Activated gamma-delta T cell treated with anti-CD3 and anti-CD28 coated beads, Interleukin-2, amount 50 U/mL, for 16 hours (primary cell): ENCODE measurements at places on chromosomes 7 and 10.

- DNase-seq = no peak
Observed at GRCh38 chr7:32062150-32062549, 8.1 kb downstream of the PDE1C start.

- DNase-seq = no peak
Observed at GRCh38 chr10:100554902-100555301, 19.2 kb downstream of the HIF1AN start.

DNA sequence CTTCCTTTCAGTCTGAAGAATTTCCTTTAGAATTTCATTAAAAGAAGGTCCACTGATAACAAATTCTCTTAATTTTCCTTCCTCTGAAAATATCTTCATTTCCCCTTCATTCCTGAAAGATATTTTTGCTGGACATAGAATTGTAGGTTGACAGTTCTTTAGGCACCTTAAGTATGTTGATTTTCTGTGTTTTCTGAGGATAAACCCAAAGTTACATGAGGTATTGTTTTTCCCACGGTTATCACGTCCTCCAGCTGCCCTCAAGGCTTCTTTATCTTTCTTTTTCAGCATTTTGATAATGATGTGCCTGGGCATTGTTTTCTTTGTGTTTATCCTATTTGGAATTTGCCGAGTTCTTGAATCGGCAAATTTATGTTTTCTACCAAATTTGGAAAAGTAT lies 105.3 kb downstream of the ELFN1 start:
- no peak for DNase-seq

- peak; percentile 69 for DNase-seq
Observed at GRCh38 chr10:124741281-124741921, 2.8 kb downstream of the FAM53B start.

- no peak for DNase-seq
Observed at GRCh38 chr7:124764051-124764846, 1.3 kb downstream of the GPR37 start.

- DNase-seq = no peak
Observed at GRCh38 chr10:17445400-17445998, 8.9 kb downstream of the ST8SIA6 start.

- no peak for DNase-seq
Observed at GRCh38 chr7:70356787-70357328, 758.6 kb downstream of the AUTS2 start.

DNA sequence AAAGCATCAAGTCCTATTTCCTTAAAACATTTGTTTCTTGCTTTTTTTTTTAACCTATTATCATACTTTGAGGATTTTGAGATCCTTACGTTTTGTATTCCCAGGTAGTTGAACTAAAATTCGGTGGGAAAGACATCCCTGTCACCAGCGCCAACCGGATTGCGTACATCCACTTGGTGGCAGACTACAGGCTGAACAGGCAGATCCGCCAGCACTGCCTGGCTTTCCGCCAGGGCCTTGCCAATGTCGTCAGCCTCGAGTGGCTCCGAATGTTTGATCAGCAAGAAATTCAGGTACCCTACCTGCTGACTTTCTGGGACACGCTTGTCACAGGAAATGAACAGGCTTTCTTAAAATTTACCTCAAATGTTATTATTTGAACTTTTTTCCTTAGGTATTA lies 83.0 kb upstream of the DNAJB6 start:
- no peak for DNase-seq

GRCh38 chr10:57830877-57831560 lies 436.7 kb downstream of the IPMK start:
- DNase-seq = no peak

GRCh38 chr7:111292026-111292470 lies 201.1 kb downstream of the LRRN3 start:
- no peak for DNase-seq

DNA sequence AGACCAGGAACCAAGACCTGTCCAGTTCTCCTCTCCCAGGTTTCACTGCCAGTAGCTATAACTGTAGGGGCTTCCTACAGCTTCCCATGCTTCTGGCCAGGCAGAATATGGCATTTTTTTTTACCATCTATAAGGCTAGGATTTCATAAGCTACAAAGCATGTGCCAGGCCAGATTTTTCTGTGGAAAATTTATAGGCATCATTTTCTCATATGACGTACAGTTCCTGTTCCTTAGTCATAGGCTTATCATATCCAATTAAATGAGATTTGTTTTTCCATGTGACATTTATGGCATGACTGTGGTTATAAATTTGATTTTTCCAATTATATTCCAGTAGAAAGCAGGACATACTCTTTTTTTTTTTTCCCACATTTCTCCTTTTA lies 208.6 kb upstream of the NPY start:
- no peak for DNase-seq

- peak; percentile 75 for DNase-seq
Observed at GRCh38 chr10:110918269-110918642, 724 bp downstream of the BBIP1 start.

GRCh38 chr7:156466955-156467625 lies 173.5 kb upstream of the RNF32 start:
- DNase-seq = no peak

DNA sequence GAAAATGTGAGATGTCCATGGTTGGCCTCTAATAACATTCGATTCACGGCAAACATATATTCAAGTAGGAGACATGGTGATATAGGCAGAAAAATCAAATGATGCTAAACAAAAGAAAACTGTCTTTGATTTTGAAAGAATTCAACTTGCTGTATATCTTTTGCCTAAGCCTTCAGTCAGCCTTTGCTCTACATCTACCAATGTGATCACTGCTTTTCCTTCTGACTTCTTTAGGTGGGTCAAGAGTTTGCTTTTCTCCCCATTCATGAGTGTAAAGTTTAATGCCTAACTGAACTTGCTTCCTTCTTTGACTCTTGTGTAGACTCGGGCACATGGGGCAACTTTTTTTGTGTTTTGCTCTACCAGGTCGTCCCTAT lies 417 bp upstream of the HIF1AN start:
- no peak for DNase-seq

DNA sequence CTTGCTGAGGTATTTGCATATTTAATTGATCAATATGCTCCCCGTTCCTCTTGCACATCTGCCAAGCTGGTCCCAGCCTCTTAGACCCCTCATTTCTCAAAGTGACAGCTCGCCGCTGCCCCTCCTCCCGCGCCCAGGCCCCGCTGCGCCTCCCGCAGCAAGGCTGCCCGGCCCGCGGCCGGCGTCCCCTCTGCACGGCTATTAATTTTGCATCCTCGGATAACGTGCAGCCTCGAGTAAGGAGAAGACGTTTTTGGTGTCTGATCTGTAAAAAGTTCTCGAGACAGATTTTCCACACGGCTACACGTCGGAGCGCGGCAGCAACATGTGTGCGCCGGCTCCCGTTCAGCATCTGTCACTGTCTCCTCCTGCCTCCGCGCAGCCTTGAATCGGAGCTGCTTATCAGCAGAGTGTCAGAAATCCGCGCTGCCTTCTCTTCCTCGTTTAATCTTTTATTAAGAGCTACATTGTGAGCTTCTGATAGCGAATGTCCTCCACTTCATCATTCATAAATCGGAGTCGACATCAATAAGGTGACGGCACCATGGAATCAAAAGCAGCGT lies 65.3 kb downstream of the EBF3 start:
- DNase-seq = no peak

GRCh38 chr10:73655257-73655989 lies 406 bp downstream of the SYNPO2L start:
- DNase-seq = no peak

GRCh38 chr10:132790934-132791829 lies 5.2 kb upstream of the NKX6-2 start:
- DNase-seq = no peak

DNA sequence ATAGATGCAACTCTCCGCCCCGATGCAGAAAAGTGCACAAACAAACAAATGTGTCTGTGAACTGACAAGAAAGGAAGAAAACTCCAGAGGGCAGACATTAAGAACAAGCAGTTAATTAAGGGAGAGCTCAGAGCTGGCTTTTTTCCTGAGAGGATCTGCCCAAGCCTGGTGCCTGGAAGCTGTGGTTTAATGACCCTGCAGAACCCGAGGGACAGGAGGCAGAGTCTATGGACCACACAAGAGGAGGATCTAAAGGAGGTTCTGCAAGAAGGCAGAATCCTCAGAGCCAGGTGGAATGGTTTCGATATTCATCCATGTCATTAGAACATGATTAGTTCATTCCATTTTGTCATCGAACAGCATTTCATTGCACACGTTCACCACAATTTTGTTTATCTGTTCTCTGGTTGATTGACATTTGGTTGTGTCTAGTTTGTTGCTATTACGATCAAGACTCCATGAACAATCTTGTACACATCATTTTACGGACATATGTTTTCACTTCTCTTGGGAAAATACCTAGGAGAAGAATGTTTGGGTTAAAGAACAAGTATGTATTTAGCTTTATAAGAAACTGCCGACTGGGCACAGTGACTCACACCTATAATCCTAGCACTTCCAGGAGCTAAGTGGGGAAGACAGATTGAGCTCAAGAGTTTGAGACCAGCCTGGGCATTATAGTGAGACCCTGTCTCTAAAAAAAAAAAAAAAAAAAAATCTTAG lies 560.2 kb downstream of the CALN1 start:
- no peak for DNase-seq

DNA sequence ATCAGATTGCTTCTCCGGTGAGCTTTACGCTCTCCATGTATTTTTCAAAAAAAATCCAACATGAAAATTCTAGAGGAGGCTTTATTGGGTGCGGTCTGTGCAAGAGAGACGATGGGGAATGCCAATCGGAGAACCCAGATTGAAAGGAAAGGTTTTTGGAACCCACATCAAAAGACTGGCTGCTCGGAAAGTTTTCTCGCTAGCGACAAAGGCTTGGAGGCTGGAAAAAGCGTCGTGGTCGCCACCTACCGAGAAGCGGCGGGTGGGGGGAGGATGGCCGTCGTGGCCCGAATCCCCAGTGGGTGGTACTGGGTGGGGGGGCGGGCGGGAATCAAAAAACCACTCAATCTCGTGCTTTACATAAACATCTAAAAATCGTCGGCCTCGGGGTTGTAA lies 1.1 kb upstream of the GTF2I start:
- DNase-seq = peak; percentile 41

- DNase-seq = no peak
Observed at GRCh38 chr7:123770378-123770777, 21.6 kb upstream of the WASL start.

DNA sequence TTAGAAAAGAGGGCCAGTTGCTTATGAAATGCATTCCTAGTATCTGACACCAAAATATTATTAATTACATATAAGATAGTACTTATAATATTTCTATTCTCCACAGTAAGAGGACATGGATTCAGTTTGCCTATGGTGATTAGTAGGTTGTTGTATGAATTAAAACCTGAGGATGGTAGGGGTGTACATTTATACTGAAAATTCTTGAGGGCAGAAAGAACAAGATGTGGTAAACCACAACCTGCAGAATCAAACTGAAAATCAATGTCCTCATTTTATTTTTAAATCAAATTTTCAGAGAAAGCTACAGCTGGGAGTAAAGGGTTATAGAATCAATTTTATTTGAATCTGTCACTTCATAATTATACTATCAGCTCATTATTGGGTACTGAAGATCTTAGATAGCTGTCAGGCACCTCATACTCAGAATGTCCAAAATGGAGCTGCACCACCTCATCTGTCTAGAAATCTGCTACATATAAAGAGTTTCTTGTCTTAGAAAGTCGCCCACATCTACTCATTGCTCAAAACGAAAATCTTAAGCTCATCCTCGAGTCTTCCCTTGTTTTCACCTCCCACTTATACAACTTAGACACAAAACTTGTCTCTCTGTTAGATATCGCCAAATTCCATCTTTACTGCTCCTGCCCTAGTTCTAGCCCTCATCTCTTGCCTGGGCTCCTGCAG lies 65.4 kb downstream of the MYO3A start:
- DNase-seq = no peak

DNA sequence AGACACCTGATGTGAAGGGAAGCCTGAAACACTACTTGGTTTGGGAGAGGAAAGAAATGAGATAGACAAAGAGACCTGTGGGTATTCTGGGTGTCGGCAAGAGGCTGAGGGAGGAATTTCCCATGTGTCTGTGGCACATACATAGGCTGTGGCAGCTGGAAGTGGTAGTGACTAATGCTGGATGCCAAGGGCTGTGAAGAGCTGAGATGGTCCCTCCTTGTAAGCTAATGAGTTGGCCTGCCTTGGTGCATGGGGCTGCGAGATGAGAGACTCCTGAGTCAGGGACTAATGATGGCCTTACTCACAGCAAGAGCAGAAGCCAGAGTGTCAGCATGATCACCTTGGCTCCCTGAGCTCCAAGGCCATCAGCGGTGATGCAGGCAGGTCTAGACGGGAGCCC lies 119.0 kb upstream of the EEPD1 start:
- DNase-seq = no peak

GRCh38 chr7:99120501-99120900 lies 23.4 kb downstream of the SMURF1 start:
- no peak for DNase-seq

DNA sequence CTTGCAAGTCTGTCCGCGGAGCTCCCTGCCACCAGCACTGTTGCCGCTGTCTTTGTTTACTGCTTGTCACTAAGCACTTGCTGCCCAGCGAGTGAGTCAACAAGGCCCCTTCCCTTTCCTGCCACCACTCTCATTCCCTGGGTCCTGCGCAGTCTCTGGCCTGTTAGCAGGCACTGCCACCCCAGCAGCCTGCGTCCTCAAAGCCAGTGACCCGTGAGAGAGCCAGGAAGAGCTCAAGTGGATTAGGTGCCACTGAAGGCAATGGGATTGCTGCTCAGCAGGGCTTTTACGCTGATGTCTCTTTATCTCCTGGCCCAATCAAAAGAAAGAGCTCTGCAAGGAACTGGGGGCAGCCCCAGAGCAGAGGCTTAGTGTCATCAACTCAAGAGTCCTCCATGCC lies at the start of gene FRMPD2:
FRMPD2 (minus strand) TSS at position 61 of the 400 bp plus-strand sequence. CDS start 129 bp downstream, outside the sequence.
- no peak for DNase-seq

DNA sequence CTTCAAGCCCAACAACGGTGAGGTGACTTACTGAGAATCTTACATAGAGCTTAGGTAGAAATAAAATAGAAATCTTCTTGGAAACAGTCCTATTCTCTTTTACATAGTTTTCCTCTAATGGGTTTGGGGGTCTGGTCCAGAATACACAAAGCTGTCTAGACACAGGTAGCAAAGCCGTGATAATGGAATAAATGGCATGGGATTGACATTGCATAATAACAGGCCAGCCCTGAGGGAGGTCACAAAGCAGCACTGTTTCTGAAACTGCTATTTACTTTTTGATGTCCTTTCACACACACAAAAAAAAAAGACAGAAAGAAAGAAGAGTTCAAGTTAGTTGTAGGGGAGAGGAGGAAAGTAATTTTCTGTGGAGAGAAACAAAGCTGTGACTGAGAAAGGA lies 364.8 kb upstream of the SORCS1 start:
- DNase-seq = no peak

DNA sequence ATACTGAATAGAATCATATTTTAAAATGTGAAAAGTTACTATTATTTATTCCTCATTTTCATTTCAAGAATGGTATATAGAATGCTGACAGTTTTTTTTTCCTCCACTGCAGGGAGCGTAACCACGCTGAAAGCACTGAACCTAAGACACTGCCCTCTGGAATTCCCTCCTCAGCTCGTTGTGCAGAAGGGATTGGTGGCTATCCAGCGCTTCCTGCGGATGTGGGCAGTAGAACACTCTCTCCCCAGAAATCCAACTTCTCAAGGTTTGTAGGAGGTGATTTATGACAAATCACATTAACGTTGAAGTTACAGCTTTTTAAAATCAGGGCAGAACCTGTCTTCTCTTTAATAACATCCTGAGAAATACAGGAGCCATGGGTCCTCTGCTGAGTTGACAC lies 12.4 kb downstream of the LRRC27 start:
- DNase-seq = no peak

GRCh38 chr10:69500864-69501468 lies 49.7 kb downstream of the TSPAN15 start:
- DNase-seq = no peak

GRCh38 chr10:12388671-12389070 lies 39.3 kb downstream of the CAMK1D start:
- no peak for DNase-seq
